ENCODE measurements at places on chromosomes 6 and 20. TPM values are rescaled to one million over a fixed set of nuclear protein-coding genes. Genes with fewer than 3 reads are reported as not detected.

The EPHA7 gene
- total RNA-seq: 0.53 TPM

The TSHZ2 gene
- total RNA-seq: 0.63 TPM

The BACH2 gene
- 1.2 TPM for total RNA-seq

The MED20 gene
- total RNA-seq: 22.0 TPM

The SUPT3H gene
- 4.2 TPM for total RNA-seq

The OR2B6 gene
- total RNA-seq: not detected

The FAM184A gene
- total RNA-seq: 0.34 TPM

The TXLNB gene
- 0.73 TPM for total RNA-seq

The COL12A1 gene
- total RNA-seq: 49.3 TPM

The GNMT gene
- total RNA-seq: not detected

The OXT gene
- total RNA-seq: not detected

The ASIP gene
- not detected for total RNA-seq

The HNF4A gene
- total RNA-seq: not detected

The FAM83B gene
- total RNA-seq: 0.29 TPM

The CRISP3 gene
- total RNA-seq: not detected

Measured in glomerular endothelial cell (primary cell).